ENCODE measurements at places on chromosomes 6 and 20.
A peak's percentile ranks its signal among the peaks of the same experiment; 100 is the strongest.

- no peak for DNase-seq
Measured at GRCh38 chr6:132100388-132100990, 149.3 kb upstream of the CCN2 start.

- no peak for DNase-seq
Measured at GRCh38 chr6:45880676-45881075, 135.0 kb downstream of the CLIC5 start.

- DNase-seq = peak; percentile 57
Measured at GRCh38 chr6:112337209-112337638, 9.9 kb upstream of the RFPL4B start.

- no peak for DNase-seq
Measured at GRCh38 chr20:39861381-39861780, 827.7 kb downstream of the MAFB start.

- DNase-seq = no peak
Measured at GRCh38 chr6:160430751-160431150, 82.6 kb downstream of the SLC22A3 start.

Data from iPS DF 6.9 (cell line).